ENCODE measurements at places on chromosomes 2 and 18. TPM values are rescaled to one million over a fixed set of nuclear protein-coding genes. Genes with fewer than 3 reads are reported as not detected.

Gene TSPYL6
- not detected for total RNA-seq

Gene IL1RL2
- 0.28 TPM for total RNA-seq

DNA sequence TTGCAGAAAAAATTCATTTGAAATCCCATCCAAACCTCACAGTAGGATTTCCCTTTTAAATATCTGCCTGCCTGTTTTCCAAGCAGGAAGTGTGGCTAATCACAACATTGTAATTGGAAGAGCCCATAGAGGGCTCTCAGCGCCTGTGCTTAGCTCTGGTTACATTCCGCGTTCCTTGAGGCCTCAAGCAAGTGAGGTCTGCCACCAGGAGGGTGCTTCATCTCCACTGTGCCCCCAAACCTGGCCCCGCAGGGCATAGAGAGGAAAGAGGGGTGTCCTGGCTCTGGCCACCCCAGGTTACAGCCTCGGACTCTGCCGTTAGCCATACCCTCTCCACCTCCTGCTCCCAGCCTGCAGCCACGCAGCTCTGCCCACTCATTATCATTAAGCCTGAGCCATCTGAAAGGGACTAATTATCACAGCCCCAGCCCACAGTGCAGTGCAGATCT, 214.8 kb downstream of the SP3 start:
- no peak for DNase-seq

Gene XRCC5
- total RNA-seq, result 106 TPM

DNA sequence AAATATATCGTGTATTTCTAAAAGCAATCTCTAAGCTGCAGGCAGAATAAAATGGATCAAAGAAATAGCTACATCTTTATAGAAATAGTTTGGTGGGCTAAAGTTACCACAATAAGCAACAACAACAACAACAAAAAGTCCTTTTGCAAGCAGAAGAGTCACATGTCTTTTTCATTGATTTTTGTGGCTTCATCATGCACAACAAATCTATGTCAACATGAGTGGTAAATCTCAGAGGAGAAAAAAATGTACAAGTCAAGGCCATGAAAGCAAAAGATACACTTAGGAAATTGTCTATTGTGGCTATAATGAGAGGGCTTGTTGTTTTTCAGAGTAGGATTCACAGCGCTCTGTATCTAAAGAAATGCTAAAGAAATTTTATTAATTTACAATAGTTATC, 269.7 kb downstream of the GRB14 start:
- no peak for DNase-seq

- DNase-seq, result no peak
Observed at GRCh38 chr2:70385966-70386595, 84.2 kb upstream of the FAM136A start.

Gene SP100
- total RNA-seq, result 35.3 TPM

GRCh38 chr18:5253910-5254309, 41.6 kb downstream of the ZBTB14 start:
- DNase-seq, result no peak

- DNase-seq, result no peak
Observed at GRCh38 chr2:14127765-14128164, 504.8 kb upstream of the LRATD1 start.

- DNase-seq, result no peak
Observed at GRCh38 chr2:138722316-138722715, 57.9 kb downstream of the NXPH2 start.

Gene NUP35
- 13.4 TPM for total RNA-seq

DNA sequence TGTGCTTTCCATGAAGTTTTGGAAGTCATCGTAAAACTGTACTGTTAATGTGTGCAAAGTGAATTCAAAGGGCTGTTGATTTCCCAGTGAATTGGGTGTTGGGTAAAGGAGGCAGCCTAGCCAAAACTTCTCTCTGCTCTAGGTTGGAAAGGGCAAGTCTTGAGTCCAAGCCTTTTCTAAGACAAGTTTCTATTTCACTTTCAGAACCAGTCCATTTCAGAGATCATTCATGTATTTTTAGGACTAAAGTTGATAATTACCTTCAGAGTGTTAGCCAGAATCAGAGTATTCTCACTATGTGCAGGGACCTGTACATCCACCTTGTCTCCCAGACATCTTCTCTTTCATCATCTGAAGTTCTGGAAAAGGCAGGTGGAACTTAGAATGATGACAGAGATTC, 636.1 kb upstream of the KLHL29 start:
- no peak for DNase-seq

DNA sequence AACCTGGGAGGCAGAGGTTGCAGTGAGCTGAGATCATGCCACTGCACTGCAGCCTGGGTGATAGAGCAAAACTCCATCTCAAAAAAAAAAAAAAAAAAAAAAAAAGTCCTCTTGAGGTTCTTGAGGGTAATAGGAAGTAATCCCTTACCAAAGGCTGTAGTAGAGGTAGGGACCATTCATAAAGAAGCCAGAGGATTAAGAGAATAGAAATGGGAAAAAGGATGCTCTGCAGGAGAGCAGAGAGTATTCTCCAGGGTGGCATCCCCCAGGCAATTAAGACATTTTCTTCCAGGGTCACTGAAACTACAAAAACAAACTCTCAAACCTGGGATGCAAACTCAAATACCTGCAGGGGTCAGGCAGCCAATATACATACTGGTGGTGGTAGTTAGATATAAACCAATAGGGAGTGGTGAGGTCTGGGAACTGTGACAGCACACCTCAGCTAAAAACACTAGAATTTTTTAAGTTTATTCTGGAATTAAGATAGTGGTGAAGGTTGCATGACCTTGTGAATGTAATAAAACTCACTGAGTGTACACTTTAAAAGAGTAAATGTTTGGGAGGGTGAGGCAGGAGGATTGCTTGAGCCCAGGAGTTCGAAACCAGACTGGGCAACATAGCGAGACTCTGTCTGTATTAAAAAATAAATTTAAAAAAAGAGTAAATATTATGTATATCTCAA, 24.7 kb downstream of the RAPH1 start:
- no peak for DNase-seq

GRCh38 chr2:27322301-27322765, 564 bp downstream of the MPV17 start:
- DNase-seq, result peak; percentile 66

GRCh38 chr2:181164699-181165098, 184.3 kb downstream of the UBE2E3 start:
- no peak for DNase-seq

Gene SEC11C
- 120 TPM for total RNA-seq

Gene CSRNP3
- 4.3 TPM for total RNA-seq

Gene HYCC2
- 10.0 TPM for total RNA-seq

Gene TBR1
- not detected for total RNA-seq

GRCh38 chr2:216441308-216442010, 29.2 kb downstream of the SMARCAL1 start:
- DNase-seq, result no peak

Gene EN1
- not detected for total RNA-seq

Gene GREB1L
- 0.14 TPM for total RNA-seq

Gene PARD3B
- 13.5 TPM for total RNA-seq

DNA sequence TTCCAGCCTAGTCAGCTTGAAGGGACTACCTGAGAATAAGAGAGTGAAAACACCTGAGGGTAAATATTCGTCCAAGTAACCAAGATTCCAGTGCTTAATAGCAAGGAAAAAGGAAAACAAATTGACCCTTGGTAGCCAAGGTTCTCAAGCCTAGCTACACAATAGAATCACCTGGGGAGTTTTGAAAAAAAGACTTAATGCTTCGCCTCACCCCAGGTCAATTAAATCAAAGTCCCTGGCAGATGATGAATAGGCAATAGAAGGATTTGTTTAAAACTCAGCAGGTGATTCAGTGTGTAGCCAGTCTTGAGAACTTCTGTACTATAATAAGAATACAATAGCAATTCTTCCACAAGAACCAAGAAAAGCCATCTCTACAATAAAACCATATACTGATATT, 500.2 kb downstream of the XIRP2 start:
- no peak for DNase-seq

DNA sequence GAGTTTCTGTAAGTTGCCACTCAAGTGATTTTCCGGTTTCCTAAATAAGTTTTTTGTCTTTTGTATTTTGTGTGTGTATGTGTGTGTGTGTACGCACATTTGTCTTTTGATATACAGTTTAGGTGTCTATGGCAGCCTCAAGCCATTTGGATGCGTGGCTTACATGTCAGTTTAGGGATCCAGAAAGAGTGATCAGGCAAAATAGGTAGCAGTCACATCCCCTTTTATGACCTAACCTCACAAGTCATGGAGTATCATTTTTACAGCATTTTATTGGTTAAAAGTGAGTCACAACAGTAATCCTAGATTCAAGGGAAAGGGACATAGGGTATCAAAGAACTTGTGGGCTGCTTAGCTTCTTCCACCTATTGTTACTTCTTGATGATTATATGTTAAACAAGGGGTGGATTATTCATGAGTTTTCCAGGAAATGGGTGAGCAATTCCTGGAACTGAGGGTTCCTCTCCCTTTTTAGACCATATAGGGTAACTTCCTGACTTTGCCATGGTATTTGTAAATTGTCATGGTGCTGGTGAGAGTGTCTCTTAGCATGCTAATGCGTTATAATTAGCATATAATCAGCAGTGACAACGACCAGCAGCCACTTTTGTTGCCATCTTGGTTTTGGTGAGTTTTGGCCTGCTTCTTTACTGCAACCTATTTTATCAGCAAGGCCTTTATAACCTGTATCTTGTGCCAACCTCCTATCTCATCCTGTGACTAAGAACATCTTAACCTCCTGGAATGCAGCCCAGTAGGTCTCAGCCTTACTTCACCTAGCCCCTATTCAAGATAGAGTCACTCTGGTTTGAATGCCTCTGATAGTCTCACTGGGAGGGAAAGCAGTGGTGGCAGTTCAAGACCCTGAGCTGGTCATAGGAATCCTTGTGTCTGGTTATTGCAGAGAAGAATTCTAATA, 8.6 kb upstream of the SOCS6 start:
- DNase-seq, result no peak

- no peak for DNase-seq
Observed at GRCh38 chr2:24026233-24026632, 16.3 kb downstream of the MFSD2B start.

Gene TET3
- total RNA-seq, result 8.6 TPM

GRCh38 chr18:3793111-3793510, 343.1 kb downstream of the TGIF1 start:
- no peak for DNase-seq

DNA sequence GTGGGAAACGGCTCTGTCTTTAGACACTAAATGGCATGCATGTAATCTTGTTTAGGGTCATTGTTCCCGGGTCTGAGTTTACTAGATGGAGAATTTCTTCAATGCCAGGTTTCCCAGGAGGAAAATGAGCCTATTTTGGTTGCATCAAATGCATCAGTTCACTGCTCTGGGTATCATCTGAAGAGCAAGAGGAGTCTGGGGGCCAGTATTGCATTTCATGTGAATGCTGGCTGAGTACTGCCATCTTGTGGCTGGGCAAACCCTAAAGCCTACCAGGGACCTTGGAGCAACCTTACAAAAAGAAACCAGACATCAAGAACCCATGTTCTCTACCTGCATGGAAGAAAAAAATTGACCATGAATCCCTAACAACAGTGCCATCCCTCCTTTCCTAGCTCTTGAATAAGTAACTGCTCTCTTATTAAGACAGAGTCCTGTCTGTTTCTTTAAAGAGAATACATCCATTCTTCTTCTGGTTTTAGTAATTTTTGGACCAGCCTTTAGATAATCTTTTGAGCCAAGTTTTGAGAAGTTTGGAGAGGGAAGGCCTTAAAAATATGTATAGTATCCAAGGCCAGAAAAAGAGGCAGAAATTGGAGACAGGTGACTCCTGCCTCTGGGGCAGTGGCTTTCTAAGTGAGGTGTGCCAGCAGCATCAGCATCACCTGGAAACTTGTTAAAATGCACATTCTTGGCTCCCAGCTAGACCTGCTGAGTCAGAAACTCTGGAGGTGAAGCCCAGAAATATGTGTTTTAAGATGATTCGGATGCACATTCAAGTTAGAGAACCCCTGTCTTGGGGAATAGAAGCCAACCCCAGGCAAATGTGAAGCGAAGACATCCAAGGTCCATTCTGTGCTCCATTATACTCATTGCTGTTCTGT, 261.0 kb upstream of the CXCR4 start:
- peak; percentile 31 for DNase-seq

DNA sequence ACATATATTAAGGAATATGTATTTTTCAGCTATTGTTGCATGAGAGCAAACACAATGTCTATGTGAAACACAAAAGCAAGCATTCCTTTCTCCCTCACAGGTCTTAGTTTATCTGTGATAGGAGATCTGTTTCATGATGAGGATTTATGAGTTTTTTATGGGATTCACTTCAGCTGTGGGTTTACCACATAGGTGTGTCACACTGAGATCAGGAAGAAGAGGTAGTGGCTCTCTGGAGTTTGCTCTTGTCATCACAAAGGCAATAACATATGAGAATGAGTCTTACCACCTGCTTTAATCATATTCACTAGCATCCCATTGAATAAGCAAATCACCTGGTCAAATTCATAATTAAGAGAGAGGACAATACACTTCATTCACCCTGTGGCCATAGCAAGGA, 960.3 kb upstream of the SLC39A10 start:
- no peak for DNase-seq

- DNase-seq, result no peak
Observed at GRCh38 chr2:69612200-69612599, 31.3 kb downstream of the AAK1 start.

Gene FTCDNL1
- total RNA-seq, result 1.4 TPM

- no peak for DNase-seq
Observed at GRCh38 chr2:134875309-134875708, 36.9 kb downstream of the ACMSD start.

DNA sequence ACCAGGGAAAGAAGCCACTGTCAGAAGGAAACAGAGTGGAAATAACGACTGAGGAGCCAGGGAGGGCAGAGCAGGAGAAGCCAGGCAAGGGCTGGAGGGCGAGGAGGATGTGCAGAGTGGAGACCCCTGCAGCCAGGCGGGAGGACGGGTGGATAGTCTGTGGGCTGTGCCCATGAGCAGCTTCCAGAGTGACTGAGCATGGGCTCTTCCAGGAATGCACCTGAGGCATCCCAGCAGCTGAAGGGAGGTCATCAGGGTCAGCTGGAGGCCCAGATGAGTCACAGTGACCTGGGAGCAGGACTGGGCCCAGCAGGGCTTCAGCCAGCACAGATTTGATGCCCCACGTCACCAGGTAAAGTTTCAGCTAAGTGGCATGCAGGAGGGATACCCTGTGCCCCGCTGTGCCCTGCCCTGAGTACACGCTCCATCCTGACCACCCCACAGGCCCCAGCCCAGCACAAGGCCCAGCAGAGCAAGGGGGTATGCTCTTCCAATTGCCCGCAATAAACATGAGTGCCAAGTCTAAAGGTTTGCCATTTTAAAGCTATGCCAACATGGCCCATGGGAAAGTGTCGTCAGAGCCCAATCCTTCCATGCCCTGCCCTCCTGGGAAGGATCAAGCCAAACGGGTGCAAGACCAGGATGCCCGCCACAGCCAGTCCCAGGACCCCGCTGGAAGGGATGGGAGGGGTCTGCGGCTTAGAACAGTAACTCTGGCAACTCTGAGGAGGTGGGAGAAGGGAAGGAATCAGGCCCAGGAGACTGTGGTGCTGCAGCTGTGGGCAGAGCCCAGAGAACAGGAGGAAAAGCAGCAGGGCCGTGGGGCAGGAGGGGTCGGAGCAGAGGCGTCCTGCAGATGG, 85.7 kb downstream of the SEPTIN10 start:
- no peak for DNase-seq

GRCh38 chr18:13797157-13797611, 26.8 kb upstream of the MC5R start:
- no peak for DNase-seq

Gene ESPNL
- total RNA-seq, result 0.25 TPM

- no peak for DNase-seq
Observed at GRCh38 chr18:67540559-67540958, 24.0 kb upstream of the DSEL start.
